ENCODE measurements at places on chromosomes 5 and 9. TPM values are rescaled to one million over a fixed set of nuclear protein-coding genes. Genes with fewer than 3 reads are reported as not detected.

The AQP3 gene
- 1,697 TPM for total RNA-seq

The TEX48 gene
- total RNA-seq, result not detected

The IL3 gene
- not detected for total RNA-seq

The SV2C gene
- total RNA-seq, result 0.25 TPM

The ELOVL7 gene
- 75.5 TPM for total RNA-seq

The GBGT1 gene
- total RNA-seq, result 3.6 TPM

The PCDHGB1 gene
- 1.1 TPM for total RNA-seq

DNA sequence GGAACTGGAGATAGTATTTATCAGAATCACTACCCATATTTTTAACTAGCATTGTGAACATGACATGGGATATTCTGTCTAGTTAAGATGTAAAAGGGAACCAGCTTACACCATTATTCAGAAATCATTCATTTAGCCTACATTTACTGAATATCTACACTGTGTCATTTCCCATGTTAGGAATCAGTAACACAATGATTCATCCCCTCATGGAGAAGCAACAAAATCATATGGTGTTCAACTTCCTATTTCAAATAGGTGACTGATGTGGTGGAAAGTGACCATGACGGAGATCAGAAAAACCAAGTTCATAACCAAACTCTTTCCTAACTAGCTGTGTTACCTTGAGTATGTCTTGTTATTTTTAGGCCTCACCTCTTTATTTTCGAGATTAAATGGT lies 550.0 kb upstream of the TUSC1 start:
- no peak for DNase-seq

GRCh38 chr5:92565673-92566072 lies 1015.3 kb downstream of the NR2F1-AS1 start:
- DNase-seq, result no peak

GRCh38 chr5:143204474-143205246 lies 198.8 kb downstream of the NR3C1 start:
- DNase-seq, result no peak

DNA sequence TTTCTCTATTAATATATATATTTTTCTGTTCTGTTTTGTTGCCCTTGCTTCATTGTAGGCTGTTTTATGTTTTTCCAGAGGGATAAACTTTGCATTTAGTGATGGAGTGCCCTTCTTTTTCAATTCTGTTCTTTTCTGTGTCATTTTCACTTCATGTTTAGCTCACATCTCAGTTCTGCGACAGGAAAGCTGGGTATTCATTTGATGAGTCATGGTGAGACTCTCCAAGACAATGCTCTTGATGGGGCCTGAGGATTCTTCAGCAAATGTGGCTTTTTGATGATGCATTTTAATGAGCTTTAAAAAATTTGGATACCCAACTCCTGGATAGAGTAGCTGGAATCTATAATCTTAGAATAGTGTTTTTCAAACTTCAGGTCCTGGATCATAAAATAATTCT lies 56.5 kb upstream of the SPATA31D4 start:
- no peak for DNase-seq

DNA sequence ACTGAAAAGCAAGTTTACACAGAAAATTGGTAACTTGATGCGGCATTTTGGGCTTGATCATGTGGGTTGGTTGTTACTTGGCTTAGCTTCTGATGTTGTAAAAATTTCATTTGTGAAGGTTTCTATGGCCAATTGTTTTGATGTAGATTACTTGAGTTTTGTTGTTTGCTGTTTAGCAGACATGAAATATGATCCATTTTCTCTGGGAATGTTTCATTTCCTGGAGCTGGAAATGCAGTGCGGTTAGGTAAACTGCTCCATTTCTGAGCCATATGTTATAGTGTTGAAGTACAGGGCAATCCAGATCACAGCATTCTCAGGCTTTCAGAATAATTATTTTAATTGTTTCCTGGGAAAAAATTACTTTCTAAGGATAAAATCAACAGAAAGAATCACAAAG lies 396.9 kb downstream of the ENC1 start:
- no peak for DNase-seq

DNA sequence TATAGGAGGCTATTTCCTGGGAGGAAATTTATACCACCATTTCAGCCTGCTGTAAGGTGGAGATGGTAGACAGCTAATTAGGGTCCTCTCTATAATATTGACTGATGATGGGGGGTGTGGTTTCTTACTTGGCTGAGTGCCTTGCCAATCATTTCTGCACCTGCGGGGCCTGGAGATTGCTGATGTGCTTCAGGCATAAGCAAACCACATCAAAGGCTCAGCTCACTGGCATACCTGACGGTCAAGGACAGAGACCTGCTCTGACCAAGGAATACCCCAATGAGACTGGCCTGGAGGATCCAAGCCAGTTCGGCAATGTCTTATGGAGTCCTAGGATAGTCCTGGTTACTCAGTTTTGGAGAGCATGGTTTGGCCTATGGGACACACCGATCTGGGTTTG lies 29.5 kb downstream of the ANKH start:
- DNase-seq, result no peak

DNA sequence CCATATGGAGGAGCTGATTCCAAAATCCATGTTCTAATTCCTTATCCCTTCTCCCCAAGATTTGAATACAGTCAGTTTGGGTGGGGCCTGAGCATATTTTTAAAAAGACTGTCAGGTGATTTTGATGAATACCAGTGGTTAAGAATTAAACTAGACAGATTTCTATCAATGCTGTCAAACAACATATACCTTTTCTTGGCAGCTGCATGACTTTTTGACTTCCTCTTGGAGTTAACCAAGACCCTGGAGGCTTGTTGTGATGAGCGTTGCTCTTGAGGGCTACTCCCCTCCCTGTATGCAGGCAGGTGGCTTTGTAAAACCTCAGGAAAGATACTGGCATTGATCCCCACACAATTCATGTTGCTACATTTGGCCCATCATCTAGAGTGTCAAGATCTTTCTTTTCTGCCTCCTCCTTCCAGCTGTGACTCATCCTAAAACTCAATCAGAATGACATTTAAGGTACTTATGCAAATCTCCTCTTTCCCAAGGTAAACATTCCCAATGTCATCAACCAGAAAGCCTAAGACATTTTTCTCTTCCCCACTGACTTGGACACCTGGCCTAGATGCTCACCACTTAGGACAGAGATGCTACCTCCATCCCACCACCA lies 61.7 kb downstream of the PPP2R2B start:
- no peak for DNase-seq

DNA sequence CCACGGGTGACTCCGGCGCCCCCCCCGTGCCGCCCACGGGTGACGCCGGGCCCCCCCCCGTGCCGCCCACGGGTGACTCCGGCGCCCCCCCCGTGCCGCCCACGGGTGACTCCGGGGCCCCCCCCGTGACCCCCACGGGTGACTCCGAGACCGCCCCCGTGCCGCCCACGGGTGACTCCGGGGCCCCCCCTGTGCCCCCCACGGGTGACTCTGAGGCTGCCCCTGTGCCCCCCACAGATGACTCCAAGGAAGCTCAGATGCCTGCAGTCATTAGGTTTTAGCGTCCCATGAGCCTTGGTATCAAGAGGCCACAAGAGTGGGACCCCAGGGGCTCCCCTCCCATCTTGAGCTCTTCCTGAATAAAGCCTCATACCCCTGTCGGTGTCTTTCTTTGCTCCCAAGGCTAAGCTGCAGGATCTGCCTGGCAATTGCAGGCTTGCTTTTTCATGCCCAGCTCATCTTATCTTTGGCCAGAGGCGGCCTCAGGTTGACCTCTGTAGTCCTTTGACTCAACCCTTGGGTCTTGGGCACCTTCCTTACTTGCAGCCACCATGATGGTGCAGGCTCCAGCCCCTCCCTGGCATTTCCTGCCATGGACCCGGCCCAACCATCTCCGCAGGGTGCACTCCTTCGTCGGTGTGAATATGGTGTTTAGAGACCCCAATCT lies 9.8 kb downstream of the CEL start:
- no peak for DNase-seq

DNA sequence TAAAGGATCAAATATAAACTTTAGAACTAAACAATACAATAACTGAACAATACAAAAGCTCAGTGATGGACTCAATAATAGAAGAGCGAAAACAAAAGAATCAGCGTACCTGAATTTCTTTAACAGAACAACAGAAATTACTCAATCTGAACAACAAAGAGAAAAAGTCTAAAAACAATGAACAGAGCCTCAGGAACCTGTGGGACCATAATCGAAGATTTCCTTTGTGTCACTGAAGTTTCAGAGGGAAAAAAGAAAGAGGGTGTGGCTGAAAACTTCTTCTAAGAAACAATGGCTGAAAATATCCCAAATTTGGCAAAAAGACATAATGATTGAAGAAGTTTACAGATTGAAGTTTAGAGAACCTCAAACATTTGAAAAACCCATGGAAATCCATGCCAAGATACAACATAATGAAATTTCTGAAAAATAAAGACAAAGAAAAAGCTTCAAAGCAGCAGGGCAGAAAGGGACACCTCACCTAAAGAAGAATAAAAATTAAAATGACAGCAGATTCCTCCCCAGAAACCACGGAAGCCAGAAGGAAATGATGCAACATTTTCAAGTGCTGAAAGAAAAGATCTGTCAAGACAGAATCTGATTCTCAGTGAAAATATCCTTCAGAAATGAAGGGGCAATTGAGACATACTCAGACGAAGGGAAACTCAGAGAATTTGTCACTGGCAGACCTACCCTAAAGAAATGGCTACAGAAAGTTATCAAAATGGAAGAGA lies 288.8 kb downstream of the ARL15 start:
- no peak for DNase-seq

DNA sequence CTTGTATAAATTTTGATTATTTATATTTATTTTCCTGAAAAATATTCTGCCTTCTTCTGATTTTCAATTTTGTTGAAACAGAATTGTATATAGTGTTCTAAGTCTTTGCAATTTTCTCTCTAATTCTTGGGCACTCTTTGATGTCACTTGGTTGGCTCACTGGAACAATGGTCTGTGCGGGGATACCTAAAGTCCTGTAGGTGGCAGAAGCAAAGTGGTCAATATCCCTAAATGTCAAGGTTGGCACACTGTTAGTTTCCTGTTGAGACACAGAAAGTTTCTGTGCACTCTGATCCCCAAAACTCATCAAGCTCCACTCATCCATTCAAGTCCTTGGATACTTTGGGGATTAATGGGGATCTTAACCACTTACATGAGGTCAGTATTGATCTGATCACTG lies 480.8 kb upstream of the CCNG1 start:
- no peak for DNase-seq

GRCh38 chr9:28916348-28916747 lies 1343.1 kb upstream of the C9orf72 start:
- no peak for DNase-seq

- DNase-seq, result no peak
Observed at GRCh38 chr5:50655810-50656205, 10.6 kb upstream of the PARP8 start.

GRCh38 chr5:33433303-33434240 lies 7.2 kb upstream of the TARS1 start:
- no peak for DNase-seq

- DNase-seq, result no peak
Observed at GRCh38 chr9:116468793-116469527, 218.1 kb upstream of the TRIM32 start.

DNA sequence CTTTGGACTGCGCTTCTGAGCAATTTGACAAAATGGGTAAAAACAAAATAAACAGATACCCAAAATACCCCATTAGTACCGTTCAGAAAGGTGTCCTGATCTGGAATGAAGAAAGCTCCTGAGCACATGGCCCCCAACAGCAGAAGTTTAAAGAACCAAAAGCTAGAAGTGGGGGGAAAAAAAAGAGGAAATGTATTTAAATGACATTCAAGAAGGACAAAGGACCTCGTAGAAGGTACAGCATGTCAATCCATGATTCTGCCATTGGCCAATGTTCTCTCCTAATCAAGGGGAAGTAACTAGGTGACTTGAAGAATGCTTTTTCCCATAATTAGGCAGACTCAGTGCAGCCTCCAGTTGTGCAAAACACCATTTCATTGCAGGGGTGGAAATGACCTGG lies 78.6 kb downstream of the SERINC5 start:
- no peak for DNase-seq

- DNase-seq, result no peak
Observed at GRCh38 chr9:11973011-11973410, 720.2 kb upstream of the TYRP1 start.

- DNase-seq, result no peak
Observed at GRCh38 chr5:51172903-51173626, 210.2 kb upstream of the ISL1 start.

DNA sequence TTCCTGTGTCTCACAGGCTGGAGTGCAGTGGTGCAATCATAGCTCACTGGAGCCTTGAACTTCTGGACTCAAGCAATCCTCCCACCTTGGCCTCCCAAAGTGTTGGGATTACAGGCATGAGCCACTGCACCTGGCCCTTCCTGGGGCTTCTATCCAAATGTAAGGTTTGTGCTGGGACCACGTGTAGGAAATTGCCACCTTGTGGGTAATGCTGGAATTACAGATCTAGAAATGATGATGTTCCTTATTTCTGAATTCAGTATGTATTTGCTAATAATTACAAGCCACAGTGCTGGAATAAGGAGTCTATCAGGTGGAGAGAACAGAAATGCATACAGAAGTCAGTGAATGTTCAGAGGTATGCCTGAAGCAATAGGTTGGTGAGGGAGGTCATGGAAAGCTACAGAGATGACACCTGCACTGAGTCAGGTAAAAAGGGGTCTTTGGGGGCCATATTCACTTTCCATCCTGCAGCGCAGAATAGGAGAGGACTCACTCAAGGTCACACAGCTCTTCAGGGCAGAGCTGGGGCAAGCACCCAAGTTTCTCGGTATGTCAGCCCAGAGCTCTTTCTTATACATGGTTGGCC lies 8.8 kb upstream of the IGFBPL1 start:
- no peak for DNase-seq

- DNase-seq, result no peak
Observed at GRCh38 chr9:82781921-82782392, 281.0 kb downstream of the RASEF start.

DNA sequence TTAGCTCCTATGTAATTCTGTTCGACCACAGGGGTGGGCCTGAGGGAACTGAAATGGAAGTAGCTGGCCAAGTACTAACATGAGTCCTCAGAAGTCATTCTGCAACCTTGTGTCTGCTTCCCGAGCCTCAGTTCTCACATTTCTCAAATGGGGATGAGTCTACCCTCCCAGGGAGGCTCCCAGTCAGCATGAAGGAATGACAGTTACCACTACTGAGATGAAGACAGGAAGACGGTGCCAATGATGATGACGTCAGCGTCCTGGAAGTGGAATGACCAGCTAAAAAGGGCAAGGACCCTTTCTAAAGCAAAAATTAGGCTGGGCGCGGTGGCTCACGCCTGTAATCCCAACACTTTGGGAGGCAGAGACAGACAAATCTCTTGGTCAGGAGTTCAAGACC lies 6.8 kb downstream of the PIP5KL1 start:
- no peak for DNase-seq

GRCh38 chr9:81823672-81824554 lies 104.3 kb upstream of the SPATA31D4 start:
- no peak for DNase-seq

- no peak for DNase-seq
Observed at GRCh38 chr5:170503990-170504596, at the start of gene KCNIP1. Gene KCNIP1 (plus strand): TSS chr5:170504020.

DNA sequence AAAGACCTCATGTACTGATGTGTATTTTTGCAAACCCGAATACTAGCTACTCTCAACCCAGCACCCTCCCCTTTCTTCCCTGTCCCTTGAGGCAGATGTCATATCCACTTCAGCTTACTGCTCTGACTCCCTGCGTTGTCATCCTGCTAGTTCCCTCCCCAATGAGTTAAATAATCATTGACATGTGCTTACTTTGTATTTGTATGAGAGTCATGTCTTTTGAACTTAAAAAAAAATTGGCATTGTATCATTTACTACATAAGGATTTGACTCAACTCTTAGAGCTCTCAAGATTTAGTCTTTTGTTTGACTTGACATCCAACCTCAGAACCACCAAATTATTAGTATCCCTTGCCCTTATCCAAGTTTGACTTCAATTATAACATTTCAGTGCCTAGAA lies 219.7 kb upstream of the TUT7 start:
- DNase-seq, result no peak

- DNase-seq, result no peak
Observed at GRCh38 chr9:21326526-21327139, 8.6 kb downstream of the KLHL9 start.

Data from lower leg skin (tissue), 4 donors.